Activated naive CD8-positive, alpha-beta T cell treated with anti-CD3 and anti-CD28 coated beads, Interleukin-2, amount 10 ng/mL, durations not matched to agents 7 days and 5 days (primary cell): ENCODE measurements at places on chromosomes 6 and 20. TPM values are rescaled to one million over a fixed set of nuclear protein-coding genes. Genes with fewer than 3 reads are reported as not detected.

DNA sequence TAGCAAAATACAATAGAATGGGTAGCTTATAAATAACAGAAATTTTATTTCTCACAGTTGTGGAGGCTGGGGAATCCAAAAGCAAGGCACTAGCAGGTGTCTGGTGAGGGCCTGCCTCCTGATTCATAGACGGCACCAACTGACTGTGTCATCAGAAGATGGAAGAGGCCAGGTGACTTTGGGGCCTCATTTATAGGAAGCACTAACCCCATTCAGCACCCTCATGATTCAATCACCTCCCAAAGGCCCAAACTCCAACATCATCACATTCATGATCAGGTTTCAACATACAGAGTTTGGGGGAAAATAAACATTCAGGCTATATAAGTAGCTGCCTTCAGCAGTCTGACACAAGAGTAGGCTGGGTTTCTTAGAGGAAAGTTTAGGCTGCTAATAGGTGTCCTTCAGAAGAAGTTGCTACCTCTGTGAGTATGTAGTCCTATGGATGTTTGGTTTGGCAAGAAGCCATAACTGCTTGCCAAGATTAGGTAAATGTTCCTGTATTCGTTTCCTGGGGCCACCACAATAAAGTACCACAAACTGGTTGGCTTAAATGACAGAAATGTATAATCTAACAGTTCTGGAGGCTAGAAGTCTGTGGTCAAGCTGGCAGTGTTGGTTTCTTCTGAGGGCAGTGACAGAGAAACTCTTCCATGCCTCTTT lies 48.8 kb downstream of the NT5E start:
- DNase-seq = no peak

The PSORS1C2 gene
- total RNA-seq = not detected

DNA sequence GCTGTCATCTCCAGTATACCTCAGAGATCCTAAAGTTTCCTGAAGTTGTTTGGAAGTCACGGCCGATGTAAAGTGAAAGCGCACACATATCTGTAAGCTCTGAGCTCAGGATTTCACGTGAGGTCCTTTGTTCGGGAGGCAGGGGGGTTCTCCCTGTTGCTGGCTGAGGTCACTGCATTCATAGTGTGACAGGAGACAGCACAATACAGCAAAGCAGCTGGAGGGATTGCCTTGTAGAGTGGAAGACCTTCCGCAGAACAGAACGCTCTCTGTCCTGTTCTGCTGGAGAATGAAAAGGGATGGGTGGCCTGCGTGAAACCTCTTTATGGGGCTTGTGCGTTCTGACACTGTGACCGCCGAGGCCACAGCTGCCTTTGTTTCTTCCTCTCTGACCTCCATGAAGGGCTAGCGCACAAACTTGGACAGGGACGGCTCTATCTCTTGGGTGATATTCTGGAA lies 13.4 kb upstream of the SERPINB1 start:
- no peak for DNase-seq

DNA sequence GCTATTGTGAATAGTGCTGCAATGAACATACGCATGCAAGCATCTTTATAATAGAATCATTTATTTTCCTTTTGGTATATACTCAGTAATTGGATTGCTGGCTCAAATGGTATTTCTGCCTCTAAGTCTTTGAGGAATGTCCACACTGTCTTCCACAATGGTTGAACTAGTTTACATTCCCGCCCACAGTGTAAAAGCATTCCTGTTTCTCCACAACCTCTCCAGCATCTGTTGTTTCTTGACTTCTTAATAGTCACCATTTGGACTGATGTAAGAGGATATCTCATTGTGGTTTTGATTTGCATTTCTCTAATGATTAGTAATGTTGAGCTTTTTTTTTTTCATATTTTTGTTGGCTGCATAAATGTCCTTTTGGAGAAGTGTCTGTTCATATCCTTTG lies 208.7 kb downstream of the PHF3 start:
- no peak for DNase-seq

The CYP39A1 gene
- not detected for total RNA-seq

DNA sequence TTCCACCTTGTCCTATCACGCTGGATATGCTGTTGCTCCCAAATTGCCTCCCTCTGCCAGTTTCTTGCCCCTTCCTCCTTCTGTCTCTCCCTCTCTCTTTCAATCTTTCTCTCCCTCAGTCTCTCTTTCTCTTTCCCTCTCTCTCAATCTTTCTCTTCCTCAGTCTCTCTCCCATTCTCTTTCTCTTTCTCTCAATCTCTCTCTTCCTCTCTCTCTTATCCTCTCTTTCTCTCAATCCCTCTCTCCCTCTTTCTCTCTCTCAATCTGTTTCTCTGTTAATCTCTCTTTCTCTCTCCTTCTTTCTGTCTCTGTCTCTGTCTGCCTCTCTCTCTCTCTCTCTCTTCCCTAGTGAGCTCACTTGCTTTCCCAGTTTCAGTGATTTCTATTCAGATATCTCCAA lies 245.8 kb downstream of the ESR1 start:
- DNase-seq = no peak

The SLC22A7 gene
- not detected for total RNA-seq

DNA sequence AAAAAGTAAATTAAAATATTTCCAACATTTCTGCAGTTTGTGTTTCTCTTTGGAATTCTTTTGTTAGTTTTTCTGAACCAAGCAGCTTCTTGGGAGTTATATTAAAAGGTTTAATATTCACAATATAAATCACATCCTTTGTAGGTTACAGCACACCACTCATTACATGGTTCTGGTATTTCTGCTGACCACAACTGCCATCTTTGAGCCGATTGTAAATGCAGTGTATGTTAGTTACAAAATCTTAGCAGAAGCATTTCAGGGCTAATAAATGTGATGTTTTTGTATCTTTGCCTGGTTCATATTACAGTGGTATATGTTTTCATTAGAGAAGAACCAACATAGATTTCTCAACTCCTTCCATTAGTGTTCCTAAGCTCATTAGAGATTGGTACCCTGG lies 19.1 kb upstream of the TSHZ2 start:
- no peak for DNase-seq
